ENCODE measurements at places on chromosomes 6 and 20.

DNA sequence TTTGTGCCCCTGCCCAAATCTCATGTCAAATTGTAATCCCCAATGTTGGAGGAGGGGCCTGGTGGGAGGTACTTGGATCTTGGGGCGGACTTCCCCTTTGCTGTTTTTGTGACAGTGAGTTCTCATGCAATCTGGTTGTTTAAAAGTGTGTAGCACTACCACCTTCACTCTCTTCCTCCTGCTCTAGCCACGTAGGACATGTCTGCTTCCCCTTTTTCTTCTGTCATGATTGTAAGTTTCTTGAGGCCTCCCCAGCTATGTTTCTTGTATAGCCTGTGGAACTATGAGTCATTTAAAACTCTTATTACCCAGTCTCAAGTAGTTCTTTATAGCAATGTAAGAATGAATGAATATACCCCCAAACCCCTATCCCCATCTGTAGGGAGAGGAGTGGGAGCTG lies 1013.7 kb upstream of the MAP3K7 start:
- DNase-seq: no peak

GRCh38 chr6:8627085-8627861 lies 191.9 kb upstream of the SLC35B3 start:
- DNase-seq: no peak

- no peak for DNase-seq
Measured at GRCh38 chr6:139979021-139979725, 604.7 kb upstream of the CITED2 start.

- DNase-seq: no peak
Measured at GRCh38 chr6:24848461-24848860, 49.7 kb upstream of the ARMH2 start.

GRCh38 chr6:145529582-145529981 lies 205.7 kb downstream of the EPM2A start:
- DNase-seq: no peak

GRCh38 chr20:62590309-62591121 lies 51.8 kb upstream of the SLCO4A1 start:
- peak; percentile 75 for DNase-seq

DNA sequence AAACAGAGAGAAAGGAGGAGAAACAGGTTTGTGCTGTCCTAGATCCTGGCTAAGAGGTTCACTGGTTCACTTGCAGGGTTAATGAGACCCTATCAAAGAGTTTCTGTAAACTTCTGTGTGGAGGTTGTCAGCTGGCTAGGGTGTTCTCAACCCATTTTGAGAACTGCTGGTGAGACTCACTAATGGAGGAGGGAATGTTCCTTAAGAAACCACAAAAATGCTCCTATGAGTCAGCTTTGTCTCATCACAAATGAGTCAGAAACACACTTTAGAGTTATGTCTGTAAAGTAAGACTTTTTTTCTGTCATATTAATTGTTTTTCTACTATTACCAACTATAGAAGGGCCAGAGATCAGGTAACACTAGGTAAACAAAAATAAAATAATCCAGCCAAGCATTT lies 884.4 kb downstream of the PHF3 start:
- peak; percentile 80 for DNase-seq

DNA sequence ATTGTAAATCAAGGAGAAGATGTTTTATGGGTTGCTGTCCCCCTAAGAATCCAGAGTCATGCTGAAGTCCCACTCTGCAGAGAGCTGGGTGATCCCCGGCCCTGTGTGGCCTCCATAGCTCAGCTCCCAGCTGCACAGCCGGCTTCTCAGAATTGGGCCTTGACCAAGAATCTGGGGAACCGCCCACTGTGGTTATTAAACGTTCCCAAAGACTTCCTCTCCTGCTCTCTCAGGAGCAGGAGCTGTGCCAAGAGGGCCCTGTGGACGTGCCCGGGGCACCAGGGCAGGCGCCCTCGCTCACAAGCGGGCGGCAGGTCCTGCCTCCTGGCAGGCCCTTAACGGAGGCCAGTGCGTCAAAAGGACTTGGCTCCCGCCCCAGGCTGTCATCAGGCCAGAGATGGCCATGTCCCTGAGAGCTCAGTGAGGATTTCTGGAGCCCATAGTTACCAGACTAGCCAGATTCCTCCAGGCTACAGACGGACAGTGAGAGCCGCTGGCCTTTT lies 30.4 kb downstream of the ZC3H12D start:
- peak; percentile 95 for DNase-seq

- DNase-seq: no peak
Measured at GRCh38 chr6:47344022-47344421, 34.3 kb upstream of the TNFRSF21 start.

DNA sequence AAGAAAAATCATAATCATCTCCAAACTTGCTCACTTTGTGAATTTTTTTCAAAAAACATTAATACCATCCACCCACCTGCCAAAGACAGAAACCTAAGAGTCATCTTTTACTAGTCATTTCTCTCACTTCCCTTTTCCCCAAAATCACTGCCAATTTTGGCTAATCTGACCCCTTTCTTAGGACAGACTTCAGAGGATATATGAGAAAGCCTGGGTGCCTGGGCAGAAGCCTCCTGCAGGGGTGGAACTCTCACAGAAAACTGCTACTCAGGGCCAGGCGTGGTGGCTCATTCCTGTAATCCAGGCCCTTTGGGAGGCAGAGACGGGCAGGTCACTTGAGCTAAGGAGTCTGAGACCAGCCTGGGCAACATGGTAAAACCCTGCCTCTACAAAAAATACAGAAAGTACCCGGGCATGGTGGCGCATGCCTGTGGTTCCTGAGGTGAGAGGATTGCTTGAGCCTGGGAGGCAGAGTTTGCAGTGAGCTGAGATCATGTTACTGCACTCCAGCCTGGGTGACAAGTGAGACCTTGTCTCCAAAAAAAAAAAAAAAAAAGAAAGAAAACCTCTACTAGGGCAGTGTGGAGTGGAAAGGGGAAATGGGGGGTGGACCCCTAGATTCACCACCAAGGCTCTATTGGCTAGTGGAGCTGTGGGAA lies 3.8 kb downstream of the DEK start:
- peak; percentile 54 for DNase-seq

DNA sequence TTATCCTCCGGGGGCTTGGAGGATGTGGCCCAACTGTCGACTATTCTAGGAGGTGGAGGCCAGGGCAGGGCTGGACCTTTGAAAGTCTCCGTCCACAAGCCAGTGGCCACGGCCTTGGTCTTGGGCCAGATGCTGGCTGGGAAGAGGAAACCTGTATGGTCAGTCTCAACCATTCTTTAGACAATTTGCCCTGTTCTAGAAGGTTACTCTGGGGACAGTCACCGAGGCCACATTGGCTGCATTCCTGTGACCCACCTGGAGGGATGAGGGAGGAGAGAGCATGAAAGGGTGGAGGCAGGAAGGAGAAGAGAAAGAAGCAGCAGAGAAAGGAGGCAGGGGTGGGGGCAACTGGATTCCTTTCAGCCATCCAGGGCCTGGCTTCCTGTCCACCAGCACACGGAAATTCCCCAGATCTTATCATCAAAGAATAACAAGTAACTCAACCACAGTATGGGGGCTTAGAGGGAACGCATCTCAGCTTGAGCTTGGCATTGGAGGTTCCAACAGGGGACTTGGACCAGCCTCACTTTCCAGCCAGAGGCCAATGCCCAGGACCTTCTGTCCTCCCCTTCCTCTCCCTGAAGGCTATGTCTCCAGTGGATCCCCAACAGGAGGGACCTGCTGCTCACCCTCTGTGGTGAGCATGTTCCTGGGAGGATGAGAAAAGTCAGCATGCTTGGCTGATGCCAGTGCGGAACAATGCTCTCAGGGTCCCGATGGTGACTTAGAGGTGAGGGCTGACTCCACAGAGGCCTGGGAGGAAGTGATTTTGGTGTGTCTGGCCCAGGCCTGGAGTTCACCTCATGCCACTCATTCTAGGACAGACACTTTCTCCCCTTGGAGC lies 30.4 kb downstream of the TGM2 start:
- peak; percentile 25 for DNase-seq

DNA sequence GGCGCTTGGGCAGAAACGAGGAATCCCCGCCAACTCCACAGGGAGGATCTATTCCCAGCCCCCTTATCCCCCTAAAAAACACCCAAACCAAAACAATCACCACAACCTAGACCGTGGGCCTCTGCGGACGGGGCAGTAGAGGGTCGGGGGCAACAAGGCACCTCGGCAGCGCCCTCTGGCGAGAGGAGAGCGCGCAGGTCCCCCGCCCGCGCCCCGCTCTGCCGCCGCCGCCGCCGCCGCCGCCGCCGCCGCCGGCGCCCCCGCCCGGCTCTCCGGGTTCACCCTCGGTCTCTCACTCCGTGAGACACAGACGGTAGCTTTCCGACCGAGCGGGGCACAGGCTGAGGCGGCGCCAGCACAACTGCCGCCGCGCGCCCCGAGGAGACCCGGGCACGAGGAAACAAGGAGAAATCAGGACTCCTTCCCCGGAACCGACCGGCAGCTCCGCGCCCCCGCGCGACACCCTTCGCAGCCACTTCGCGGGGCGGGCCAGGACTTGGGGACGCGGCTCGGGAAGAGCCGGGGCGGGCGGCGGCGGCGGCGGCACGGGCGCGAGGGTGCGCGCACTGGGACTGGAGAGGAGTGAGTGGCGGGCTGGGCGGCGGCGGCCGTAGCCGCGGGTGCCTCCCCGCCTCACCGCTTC lies at the start of gene SLC35F1:
SLC35F1 (plus strand) TSS at position 307 of the 643 bp plus-strand sequence.
- DNase-seq: peak; percentile 21

GRCh38 chr6:110635096-110635495 lies 158.7 kb upstream of the SLC22A16 start:
- DNase-seq: no peak

DNA sequence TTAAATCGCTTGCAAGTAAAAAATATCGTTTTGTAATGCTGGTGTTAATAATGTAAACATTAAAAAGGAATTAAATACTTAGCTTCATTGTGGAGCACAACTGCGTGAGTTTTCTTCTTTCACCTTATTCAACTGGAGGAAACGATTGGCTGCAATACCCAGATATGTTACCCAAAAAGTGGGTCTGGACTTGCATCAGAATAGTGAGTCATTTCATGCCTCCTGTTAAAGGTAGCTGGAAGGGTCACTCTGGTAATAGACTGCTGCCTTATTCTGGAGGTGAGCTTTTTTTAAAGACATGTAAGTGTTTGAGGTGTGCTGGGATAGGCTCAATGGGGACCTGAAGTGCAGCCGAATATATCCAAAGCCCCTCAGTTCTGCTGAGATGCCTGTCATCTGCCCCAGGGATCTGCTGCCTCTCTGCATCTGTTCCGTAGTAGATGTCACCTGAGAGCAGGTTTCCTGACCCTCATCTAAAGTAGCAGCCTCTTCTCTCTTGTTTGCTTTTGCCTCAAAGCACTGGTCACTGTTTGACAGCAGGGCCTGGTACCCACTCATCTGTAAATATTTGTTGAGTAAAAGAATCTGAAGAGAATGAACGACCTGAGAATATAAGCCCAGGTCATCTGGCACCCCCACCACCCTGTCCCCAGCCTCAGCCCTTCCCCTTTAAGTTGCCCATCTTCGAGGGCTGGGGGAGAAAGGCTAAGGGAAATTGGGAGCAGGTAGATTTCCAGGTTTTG lies 5.6 kb upstream of the UQCC2 start:
- no peak for DNase-seq

GRCh38 chr6:121453191-121453590 lies 17.7 kb downstream of the GJA1 start:
- DNase-seq: no peak

DNA sequence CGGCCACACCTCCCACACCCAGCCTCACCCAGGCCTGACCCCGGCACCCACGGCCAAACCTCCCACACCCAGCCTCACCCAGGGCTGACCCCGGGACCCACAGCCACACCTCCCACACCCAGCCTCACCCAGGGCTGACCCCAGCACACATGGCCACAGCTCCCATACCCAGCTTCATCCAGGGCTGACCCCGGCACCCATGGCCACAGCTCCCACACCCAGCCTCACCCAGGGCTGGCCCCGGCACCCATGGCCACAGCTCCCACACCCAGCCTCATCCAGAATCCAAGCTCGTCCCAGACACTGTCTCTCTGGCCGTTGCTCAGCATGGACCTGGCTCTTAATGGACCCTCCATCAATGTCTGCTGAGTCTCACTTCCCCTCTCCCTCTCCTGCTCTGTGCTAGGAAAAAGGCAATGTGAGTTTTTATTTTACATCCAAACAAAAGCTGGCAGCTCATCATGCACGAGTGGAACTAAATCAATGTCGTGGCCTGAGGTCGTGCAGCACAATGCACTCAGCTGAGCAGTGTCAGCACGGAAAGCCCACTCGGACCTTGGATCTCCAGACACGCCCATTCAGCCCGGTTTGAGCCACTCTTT lies 36.1 kb downstream of the NINL start:
- DNase-seq: no peak

DNA sequence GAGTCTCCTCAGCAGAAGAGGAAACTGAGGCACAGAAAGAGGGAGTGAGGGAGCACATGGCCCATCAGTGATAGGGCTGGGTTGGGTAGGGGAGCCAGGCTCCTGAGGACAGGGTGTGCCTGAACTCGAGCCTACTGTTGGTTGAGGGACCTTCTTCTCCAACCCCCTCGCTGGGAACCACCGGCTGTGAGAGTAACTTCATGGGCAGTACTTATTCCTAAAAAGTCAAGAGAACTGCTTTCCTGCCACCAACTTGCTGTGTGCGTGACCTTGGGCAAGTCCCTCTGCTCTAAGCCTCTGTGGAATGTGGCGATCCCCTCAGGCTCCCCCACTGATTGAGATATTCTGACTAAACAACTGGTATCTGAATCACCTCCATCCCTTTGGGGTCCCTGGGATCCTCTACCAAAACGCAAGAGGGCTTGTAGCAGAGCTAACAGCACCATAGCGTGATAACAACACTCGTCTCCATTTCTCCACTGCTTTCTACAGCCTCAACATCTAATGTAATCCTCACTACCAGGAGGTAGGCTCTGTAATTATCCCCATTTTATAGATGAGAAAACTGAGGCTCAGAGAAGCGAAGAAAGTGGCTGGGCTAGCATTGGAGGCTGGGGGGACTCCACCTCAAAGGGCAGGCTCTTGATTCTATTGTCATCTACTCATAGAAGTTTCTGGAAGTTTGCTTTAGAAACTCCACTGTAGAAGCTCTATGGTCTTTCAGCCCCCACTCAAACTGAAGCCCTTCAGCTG lies 76.0 kb downstream of the JPH2 start:
- DNase-seq: no peak

GRCh38 chr20:51467956-51468626 lies 74.4 kb downstream of the NFATC2 start:
- no peak for DNase-seq

- DNase-seq: peak; percentile 83
Measured at GRCh38 chr6:113909224-113909856, 52.2 kb downstream of the MARCKS start.

- no peak for DNase-seq
Measured at GRCh38 chr6:14321992-14322772, 204.6 kb downstream of the CD83 start.

DNA sequence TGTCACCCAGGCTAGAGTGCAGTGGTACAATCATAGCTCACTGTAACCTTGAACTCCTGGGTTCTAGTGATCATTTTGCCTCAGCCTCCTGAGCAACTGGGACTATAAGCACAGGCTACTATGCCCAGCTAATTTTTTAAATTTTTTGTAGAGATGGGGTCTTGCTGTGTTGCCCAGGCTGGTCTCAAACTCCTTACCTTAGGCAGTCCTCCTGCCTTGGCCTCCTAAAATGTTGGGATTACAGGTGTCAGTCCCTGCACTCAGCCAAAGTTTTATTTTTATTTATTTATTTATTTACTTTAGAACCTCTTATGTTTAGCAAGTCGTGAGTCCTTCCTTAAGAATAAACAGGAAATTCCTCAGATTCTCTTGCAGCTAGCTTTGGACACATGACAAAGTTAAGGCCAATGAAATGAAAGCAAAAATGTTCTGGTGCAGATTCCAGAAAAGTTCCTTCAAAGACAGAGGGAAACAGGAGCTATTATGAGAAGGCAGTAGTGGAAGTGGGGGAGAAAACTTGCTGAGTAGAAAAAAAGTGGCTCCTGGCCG lies 19.1 kb downstream of the PIM1 start:
- no peak for DNase-seq
